Activated T-helper 1 cell treated with anti-CD3 and anti-CD28 coated beads, Interleukin-2, amount 50 U/mL, for 16 hours (primary cell): ENCODE measurements at places on chromosomes 2 and 18.

GRCh38 chr2:10329880-10330699 is 27.4 kb downstream of the HPCAL1 start:
- no peak for DNase-seq

- DNase-seq: no peak
Observed at GRCh38 chr18:9934274-9934673, 20.5 kb downstream of the VAPA start.

GRCh38 chr2:234555616-234556249 is 58.9 kb upstream of the ARL4C start:
- DNase-seq: no peak

GRCh38 chr2:69184224-69184623 is 171.2 kb downstream of the ANTXR1 start:
- no peak for DNase-seq

- DNase-seq: no peak
Observed at GRCh38 chr2:183162362-183162761, 38.1 kb downstream of the NUP35 start.
